Smooth muscle cell of trachea (primary cell): ENCODE measurements at places on chromosomes 5 and 9. TPM values are rescaled to one million over a fixed set of nuclear protein-coding genes. Genes with fewer than 3 reads are reported as not detected.

The LECT2 gene
- not detected in 2 replicates for total RNA-seq

The PITX1 gene
- 3.6 and 12.6 TPM in 2 replicates for total RNA-seq

The IGIP gene
- total RNA-seq: 9.2 and 11.9 TPM in 2 replicates

The SAXO1 gene
- total RNA-seq: under 0.01 and 0.17 TPM in 2 replicates

The NEURL1B gene
- total RNA-seq: 2.6 and 4.9 TPM in 2 replicates

The NMUR2 gene
- total RNA-seq: not detected in 2 replicates

The ARHGEF37 gene
- 2.2 and 3.8 TPM in 2 replicates for total RNA-seq

The SLC9A3 gene
- total RNA-seq: 0.87 and 1.3 TPM in 2 replicates

The C5orf52 gene
- not detected in 2 replicates for total RNA-seq

The YTHDC2 gene
- 22.2 and 32.1 TPM in 2 replicates for total RNA-seq

The LCN2 gene
- total RNA-seq: not detected in 2 replicates

The SNCAIP gene
- under 0.01 and 0.66 TPM in 2 replicates for total RNA-seq
